MG63 (cell line): ENCODE measurements at places on chromosomes 6 and 20. TPM values are rescaled to one million over a fixed set of nuclear protein-coding genes. Genes with fewer than 3 reads are reported as not detected.

DNA sequence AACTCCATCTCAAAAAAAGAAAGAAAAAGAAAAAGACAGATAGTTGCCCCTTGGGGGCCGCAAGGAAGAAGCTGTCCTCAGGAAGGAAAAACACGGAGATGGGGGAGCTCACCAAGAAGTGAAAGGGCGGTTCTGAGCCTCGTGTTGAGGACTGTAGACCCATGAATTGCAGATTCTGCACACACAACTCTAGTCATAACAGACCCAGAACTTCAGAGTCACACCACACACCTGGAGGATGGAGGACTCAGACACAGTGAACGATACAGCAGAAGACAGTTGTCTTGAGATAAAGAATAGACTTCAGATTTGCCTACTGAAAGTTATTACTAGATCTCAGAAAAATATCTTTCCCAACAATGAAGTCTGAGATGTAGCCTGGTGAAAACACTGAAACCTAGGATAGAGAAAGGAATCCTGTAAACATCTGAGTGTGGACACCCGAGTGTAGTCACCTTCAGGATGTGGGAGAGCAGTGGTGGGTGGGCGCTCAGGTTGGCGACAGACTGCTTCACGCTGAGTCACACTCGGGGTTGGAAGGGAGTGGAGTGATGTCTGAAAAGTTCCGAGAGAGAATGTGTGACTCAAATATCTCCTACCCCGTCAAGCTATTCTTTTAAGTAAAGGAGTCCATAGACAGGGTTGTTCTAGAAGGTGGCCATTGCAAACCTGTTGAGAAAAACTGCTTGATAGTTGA is 88.1 kb downstream of the MAP3K4 start:
- peak; percentile 59 for DNase-seq

- DNase-seq, result peak; percentile 74
Measured at GRCh38 chr6:169171951-169172350, 81.7 kb downstream of the THBS2 start.

- no peak for DNase-seq
Measured at GRCh38 chr20:25117990-25118389, 36.0 kb upstream of the VSX1 start.

Gene STX11
- 0.35 and 1.3 TPM in 2 replicates for total RNA-seq

Gene HSPA1L
- 0.33 and 0.39 TPM in 2 replicates for total RNA-seq
